A549 treated with GW870086 at 1 μM for 4 hours (cell line): ENCODE measurements at places on chromosomes 12 and 14. TPM values are rescaled to one million over a fixed set of nuclear protein-coding genes. Genes with fewer than 3 reads are reported as not detected.

GPR137C gene
- 0.07 to 0.17 TPM (median 0.09 TPM) in 4 of 5 replicates, not detected in the other for total RNA-seq

SSTR1 gene
- total RNA-seq: 0.03 TPM in 1 of 5 replicates, not detected in the others

COX8C gene
- not detected in 5 replicates for total RNA-seq

SNAPC1 gene
- total RNA-seq: 10.2 to 14.5 TPM (median 12.0 TPM) in 5 replicates

GALC gene
- 10.9 to 14.5 TPM (median 12.1 TPM) in 5 replicates for total RNA-seq

RASSF9 gene
- total RNA-seq: 0.71 to 1.1 TPM (median 0.96 TPM) in 5 replicates

C14orf39 gene
- total RNA-seq: 0.29 TPM in 1 of 5 replicates, not detected in the others

RPL10L gene
- total RNA-seq: not detected in 5 replicates
